NCI-H460 (cell line): ENCODE measurements at places on chromosomes 1 and 21.
A peak's percentile ranks its signal among the peaks of the same experiment; 100 is the strongest.

DNA sequence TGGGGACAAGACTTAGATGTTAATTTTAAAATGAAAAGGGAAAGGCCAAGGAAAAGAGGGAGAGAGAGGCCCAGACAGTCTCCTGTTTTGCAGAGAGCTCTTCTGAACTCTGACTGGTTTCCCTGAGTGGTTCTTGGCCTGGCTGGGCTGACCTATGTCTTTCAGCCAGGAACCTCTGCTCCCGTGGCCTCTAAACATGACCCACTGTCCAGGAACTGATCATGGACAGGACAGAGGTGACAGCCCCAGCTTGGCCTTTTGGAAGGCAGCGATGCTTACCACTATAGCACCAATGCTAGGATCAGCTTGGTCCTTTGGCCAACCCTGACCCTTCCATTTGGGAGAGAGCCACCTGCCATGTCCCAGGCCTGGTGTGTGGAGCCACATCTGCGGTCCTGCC is 55.2 kb downstream of the PRDM16 start:
- DNase-seq, result no peak

GRCh38 chr1:233607252-233608119 is 6.4 kb upstream of the KCNK1 start:
- DNase-seq, result no peak

DNA sequence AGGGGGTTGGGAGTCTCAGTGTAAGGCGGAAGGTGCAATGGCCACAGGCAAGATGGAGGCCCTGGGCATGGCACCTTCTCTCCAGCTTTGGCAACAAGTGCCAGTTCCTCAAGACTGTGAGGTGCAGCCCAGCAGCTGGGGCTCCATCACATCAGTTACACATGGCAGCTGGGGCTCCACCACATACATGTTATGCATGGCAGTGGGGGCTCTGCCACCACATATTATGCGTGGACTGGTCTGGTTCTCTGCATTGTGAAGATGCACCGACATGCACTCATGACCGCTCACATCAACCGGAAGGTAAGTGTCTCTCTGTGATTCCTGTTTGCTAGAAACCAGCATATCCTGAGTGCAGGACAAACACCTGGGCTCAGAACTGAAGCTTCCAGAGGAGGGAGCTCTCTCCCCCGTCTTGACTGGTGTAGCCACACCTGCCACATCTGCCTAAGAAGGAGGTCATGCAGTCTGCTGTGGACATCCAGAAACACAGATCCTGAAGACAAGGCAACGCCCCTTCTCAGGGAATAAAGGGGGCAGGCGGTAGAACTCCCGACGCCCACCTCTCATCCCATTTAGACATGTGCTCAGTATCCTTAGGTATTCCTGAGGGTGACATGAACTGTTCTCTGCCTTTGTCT is 104.1 kb upstream of the TMPRSS2 start:
- DNase-seq, result no peak

DNA sequence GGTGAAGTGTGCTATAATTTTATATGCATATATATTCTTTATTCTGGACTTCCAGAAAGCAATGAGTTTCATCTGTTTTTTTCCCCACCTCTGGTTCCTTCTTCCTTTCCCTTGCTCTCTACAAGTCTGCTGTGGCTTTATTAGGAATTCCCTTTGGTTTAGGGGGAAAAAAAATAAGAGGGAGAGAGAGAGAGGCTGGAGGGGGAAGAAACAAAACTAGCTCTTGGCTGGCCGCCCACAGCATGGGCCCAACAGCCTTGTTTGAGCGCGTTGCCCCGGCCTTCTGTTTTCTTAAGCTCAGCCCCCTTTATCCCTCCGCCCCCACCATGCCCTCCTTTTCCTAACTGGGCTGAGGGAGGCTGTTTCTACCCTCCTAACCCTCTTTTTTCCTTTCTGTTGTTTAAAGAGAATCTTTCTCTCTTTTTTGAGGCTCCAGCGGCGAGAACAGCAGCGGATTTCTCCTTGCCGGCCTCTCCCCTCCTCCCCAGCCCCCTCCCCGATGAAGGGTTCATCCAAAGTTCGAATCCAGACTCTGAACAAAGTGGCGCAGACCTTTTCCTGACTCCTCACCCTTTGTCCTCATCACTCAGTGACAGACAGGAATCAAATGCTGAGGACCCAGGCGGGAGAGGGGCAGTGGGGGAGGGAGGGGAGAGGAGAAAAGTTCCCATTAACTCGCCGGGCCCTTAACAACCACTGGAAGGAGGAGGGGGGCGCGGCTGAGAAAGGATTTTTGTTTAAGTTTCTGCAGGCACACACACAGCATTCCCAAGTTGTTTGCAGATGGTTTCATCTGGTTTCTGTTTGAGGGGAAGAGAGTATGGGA is 29.7 kb downstream of the PBX1 start:
- DNase-seq, result no peak

DNA sequence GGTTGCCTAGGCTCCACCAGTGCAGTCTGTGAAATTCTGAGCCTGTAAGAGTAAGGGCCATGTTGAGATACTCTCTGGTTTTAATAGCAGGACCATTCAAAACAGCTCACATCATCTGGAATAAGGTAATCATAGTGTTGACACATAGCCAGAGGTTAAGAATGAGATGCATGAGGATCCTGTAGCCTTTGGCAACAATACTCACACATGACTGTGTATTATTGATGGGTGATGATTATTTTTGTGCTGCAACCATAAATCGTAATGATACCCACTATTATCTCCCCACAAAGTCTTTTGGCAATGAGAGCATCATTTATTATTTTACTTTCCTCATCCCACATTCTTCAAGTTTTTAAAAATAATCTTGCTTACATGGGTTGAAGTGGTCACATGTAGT is 35.5 kb downstream of the KCNK2 start:
- peak; percentile 79 for DNase-seq

DNA sequence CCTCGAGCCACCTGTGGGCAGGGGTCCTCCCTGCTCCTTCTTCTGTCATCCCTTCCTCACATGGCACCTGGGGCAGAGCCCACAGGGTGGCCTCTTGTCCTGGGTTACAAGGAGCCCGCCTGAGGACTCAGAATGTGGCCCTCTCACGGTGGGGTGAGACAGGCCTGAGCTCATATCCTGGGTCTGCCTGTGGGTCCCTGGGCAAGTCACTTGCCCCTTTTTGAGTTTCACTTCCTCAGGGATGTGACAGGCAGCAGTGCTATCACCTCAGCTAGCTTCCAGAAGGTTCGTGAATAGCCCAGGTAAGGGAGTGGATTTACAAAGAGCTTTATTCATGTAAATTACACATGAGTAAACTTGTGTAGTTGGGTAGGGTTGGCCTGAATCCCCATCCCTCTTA is 33.5 kb downstream of the HTR6 start:
- DNase-seq, result no peak

GRCh38 chr1:53024117-53024516 is 37.9 kb upstream of the PODN start:
- no peak for DNase-seq

GRCh38 chr21:22575165-22575584 is 1577.0 kb downstream of the NCAM2 start:
- DNase-seq, result peak; percentile 15

GRCh38 chr1:150320667-150320978 is 710 bp upstream of the PRPF3 start:
- DNase-seq, result no peak

GRCh38 chr1:155793213-155793612 is 63.8 kb downstream of the GON4L start:
- DNase-seq, result no peak

GRCh38 chr1:67029472-67029871 is 24.5 kb downstream of the SLC35D1 start:
- DNase-seq, result no peak

- no peak for DNase-seq
Measured at GRCh38 chr1:59601811-59602210, 212.9 kb upstream of the HOOK1 start.

DNA sequence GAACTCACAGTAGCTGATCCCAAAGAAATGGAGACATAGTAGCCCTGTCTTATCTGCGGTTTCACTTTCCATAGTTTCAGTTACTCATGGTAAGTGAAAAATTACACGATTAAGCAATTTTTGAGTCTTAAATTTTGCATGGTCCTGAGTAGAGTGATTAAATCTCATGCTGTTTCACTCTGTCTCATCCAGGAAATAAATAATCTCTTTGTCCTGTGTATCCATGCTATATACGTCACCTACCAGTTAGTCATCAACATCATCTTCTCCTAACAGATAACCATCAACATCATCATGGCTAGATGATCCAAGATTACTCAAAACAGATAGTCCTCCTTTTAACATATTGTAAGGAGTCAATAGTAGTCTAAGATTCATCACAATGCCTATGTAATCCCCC is 1589.3 kb downstream of the BRINP3 start:
- peak; percentile 99 for DNase-seq

- DNase-seq, result no peak
Measured at GRCh38 chr1:108072212-108072611, 107.2 kb upstream of the VAV3 start.

DNA sequence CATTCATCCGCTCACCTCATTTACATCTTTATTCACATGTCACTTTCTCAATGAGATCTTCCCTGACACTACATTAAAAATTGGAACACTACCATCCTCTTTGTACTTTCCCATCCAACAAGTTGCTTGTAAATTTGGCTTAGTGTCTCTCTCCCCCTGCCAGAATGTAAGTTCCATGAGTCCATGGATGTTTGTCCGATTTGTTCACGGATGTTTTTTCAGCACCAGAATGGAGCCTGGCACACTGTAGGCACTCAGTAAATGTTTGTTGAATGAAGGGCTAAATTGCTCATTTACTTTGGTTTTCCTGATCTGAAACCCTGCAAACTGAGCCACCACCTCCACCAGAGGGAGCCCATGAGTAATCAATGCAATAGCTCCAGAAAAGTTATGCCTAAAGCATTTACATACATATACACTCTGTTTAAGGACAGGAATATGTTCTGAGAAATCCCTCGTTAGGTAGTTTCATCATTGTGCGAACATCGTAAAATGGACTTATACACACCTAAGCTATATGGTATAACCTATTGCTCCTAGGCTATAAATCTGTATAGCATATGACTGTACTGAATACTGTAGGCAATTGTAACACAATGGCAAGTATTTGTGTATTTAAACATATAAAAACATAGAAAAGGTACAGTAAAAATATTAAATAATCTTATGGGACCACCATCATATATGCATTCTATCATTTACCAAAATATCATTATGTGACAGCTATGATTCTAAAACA is 2.8 kb upstream of the EYA3 start:
- DNase-seq, result peak; percentile 58

- DNase-seq, result no peak
Measured at GRCh38 chr1:153616917-153617311, 789 bp upstream of the S100A14 start.

- no peak for DNase-seq
Measured at GRCh38 chr1:206737729-206738201, 32.8 kb upstream of the IL19 start.

DNA sequence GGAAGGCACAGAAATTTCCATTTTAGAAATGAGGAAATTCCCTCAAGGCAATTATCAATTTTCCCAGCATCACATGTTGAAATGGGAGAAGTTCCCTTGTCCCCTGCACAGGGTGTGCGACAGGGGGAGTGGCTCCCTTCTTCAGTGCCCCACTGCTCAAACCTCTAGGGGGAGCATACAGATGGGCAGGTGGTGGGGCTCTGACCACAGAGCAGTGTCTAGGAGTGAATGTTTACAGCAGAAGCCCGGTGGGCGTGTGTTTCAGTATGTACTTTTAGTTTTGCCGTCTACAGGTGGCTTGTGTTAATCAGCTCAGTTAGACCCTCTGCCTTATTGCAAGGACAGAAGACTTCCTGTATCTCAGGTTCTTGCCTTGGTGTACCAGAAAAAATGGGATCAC is 493.7 kb upstream of the PLXNA2 start:
- DNase-seq, result no peak

DNA sequence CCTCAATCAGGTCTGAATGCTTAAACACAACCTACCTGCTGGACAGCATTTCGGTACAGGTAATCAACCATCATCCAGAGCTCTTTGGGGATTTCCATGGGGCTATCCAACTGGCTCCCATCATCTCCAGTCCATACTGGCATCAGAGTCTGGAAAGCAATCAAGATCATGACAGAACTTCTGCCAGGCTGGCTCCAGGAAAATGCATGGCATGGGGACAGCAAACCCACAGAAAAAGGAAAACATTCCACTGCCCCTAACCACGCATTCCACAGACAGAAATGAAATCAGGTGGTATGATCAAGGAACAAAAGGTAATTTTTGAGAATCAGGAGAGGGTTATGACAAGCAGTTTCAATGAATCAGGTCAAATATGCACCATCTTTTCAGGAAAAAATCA is 9.1 kb upstream of the MTF1 start:
- DNase-seq, result no peak

- DNase-seq, result no peak
Measured at GRCh38 chr1:94983171-94983739, 56.3 kb upstream of the CNN3 start.

DNA sequence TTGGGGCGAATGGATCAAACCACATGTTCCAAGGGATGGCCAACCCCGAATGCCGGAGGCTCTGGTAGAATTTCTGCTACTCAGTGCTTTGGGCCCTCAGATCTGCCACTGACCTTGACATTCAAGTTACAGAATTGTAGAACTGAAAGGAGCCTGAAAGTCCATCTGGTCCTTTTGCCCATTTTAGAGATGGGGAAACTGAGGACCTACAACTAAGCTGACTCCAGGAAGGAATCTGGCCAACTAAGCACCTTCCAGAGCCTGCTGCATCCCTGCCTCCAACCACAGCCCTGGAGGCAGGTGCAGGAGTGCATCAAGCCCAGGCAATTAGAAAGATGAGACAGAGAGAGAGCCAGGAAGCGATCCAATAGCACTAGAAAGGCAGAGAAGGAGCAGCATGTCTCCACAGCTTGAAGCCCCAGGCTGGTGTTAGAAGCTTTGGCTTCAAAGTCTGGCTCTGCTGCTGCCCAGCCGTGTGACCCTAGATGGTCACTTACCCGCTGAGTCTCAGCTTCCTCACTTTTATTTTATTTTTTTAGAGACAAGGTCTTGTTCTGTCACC is 1.3 kb upstream of the CTRC start:
- no peak for DNase-seq

- no peak for DNase-seq
Measured at GRCh38 chr1:3608154-3608553, 3.2 kb downstream of the MEGF6 start.

DNA sequence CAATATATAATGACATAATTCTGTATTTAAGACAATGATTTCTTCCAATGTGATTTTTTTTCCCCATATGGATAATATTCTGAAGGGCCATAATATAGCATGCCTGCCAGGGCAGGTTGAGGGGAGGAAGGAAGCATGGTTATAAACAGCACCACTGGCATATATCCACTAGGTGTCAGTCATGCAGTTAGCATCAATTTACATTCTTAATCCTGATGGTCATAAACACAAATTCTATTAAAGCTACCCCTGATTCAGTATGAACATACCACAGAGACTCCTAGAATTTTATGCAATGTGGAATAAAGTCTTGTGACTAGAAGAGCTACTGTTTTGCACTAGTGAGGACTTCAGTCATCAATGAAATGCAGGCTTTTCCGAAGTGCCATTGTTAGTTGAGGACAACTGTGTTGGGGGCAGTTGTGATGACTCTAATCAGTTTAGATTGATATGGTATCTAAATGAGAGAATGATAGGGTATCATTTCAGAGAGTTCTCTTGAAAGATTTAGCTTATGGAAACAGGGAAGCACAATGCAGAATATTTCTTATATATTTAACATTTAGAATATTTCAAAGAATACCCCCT is 342.7 kb upstream of the NR5A2 start:
- DNase-seq, result peak; percentile 67
